ENCODE measurements at places on chromosomes 6 and 20. TPM values are rescaled to one million over a fixed set of nuclear protein-coding genes. Genes with fewer than 3 reads are reported as not detected.

Gene SLC17A9
- polyA plus RNA-seq = 113 TPM

Gene TGM3
- polyA plus RNA-seq = 0.15 TPM

Gene E2F1
- polyA plus RNA-seq = 11.8 TPM

Gene ATP9A
- 9.3 TPM for polyA plus RNA-seq

Gene ROS1
- 0.33 TPM for polyA plus RNA-seq

Gene ZFP57
- polyA plus RNA-seq = not detected

Gene ATP6V1G2
- polyA plus RNA-seq = not detected

Gene TNFAIP3
- polyA plus RNA-seq = 164 TPM

Gene RNF39
- 2.2 TPM for polyA plus RNA-seq

Gene C20orf141
- 0.68 TPM for polyA plus RNA-seq

Gene SYCP2
- polyA plus RNA-seq = 1.2 TPM

Gene SPTLC3
- 36.3 TPM for polyA plus RNA-seq

Gene TP53TG5
- 0.23 TPM for polyA plus RNA-seq

Measured in hepatocyte (in vitro differentiated cells).